ENCODE measurements at places on chromosomes 2 and 18. TPM values are rescaled to one million over a fixed set of nuclear protein-coding genes. Genes with fewer than 3 reads are reported as not detected.

DNA sequence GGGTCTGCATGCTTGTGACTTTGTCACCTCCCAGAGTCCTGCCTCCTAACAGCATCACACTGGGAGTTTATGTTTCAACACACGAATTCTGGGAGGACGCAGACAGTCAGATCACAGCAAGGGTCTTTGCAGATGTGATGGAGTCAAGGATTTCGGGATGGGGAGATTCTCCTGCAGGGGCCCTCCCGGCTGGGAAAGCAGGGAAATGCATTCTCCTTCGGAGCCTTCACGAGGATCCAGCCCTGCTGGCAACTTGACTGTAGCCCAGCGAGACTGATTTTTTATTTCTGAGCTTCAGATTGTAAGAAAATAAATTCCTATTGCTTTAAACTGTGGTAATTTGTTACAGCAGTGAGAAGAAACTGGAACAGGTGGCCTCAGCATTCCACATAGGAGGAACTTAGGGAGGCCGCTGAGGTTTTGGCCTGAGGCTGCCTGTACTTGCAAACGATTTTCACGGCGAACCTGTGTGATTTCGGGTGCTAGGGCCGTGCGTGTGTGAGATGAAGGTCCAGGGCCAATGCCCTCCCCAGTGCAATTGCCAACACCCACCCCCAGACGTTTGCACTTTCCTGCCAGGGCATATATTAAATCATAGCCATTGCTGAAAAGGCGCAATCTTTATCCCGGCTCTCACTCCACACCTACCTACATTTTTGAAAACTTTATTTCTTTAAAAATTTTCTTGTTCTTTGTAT, 79.8 kb downstream of the ASB1 start:
- no peak for DNase-seq

DNA sequence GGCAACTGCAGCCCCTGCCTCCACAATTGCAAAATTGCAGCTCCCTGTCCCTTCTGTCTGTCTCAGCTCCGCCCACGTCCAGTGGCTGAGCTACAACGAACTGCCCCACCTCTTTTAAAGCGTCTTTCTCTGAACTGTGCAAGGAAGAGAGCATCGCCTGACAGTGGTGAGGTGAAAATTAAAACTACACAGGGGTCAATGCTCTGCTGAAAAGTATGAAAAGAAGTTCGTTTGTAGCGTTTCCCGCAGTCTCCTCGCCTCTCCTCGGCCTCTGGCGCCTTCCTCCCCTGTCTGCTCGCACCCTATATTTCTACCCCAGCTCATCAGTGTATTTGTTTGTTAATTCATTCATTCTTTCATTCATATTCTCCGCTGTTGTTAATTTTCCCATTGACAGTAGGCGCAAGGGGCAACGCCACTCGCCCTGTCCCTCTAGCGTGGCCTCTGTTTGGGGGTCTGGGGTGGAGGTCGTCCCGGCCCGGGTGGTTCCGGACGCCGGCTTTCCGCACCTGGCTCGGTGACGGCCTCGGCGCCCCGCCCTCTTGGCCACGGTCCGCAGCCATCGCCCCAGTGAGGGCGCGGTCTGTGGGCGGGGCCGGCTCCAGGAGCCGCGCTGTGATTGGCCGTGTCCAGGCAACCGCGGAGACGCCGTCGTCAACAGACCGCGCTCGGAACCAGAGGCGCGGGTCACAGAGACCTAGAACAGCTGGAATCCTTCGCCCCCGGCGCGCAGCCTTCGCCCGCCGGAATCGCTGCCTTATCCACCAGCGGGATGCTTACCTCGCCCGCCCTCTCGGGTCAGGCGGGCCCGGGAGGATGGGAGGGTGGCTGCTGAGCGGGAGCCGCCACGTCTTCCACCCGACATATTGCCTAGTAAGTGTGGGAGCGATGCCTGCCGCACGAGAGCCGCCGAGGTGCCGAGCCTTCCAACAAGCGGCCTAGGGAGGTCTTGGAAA, at the start of gene VWA3B:
Gene VWA3B, plus strand, starts transcription at position 677 of the 956 bp plus-strand sequence. CDS start 5,926 bp downstream, outside the sequence.
- no peak for DNase-seq

GRCh38 chr2:233814056-233814835, 36.1 kb downstream of the MROH2A start:
- DNase-seq = no peak

DNA sequence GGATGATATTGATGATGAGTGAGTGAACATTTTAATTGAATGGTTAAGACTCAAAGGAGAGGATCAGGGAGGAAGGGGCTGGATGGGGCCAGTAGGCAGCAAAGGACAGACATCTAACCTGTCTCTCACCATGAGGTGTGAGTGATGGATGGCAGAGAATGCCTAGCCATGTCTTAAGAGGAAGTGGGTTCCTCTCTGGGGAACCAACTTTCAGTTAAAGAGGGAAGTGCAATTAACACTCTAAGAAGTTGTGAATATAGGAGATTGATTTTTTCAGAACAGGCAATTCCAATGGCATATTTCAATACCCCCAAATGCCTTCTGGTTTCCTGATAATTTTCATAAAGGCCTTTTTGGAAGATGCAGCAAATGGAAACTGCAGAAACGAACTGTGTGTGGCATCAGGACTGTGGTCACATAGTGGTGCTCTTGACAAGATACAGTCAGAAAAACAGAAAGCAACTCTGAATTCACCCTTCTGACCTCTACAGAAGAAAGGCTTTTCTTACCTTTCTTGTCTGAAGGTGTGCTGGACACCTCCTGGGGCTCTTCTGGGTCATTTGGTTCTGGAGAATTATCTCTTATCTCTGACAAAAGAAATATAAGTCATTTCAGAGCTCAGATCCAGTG, 10.2 kb downstream of the SP110 start:
- DNase-seq = no peak

DNA sequence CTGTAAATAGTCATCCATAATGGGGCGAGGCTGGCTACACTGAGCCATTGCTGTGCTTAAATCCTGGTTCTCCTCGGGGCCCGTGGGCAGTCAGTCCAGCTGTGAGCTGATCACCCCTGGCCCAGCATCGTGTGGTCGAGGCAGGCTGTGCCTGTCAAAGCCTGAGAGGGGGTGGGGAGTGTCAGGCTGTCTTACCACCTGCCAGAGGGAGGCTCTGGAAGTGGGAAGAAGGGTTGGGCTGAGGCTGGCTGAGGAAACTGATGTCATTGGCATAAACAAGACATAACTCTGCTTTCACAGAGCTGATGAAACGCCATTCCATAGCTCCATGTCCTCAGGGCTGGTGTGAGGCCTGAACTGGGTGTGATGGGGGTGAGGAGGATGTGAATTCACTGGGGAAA, 49.7 kb downstream of the KLHL29 start:
- DNase-seq = no peak

DNA sequence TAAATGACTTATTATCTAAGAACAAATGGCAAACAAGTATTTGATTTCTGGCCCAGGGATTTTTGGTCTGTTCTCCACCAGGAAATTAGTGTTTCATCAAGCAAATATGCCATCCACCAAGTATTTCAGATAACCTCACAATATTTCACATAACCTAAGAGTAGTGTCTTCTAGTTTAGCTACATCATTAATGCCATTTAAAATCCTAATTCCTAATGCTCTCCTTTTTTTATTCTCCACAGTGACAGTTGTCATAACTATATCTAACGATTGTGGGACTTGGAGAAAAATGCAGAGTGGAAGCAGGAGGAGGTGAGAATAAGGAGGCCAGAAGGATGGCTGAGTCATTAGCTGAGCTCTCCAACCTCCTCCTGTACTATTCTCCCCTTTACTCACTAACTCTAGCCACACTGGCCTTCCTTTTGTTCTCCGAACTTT, 58.5 kb upstream of the CTLA4 start:
- peak; percentile 47 for DNase-seq

DNA sequence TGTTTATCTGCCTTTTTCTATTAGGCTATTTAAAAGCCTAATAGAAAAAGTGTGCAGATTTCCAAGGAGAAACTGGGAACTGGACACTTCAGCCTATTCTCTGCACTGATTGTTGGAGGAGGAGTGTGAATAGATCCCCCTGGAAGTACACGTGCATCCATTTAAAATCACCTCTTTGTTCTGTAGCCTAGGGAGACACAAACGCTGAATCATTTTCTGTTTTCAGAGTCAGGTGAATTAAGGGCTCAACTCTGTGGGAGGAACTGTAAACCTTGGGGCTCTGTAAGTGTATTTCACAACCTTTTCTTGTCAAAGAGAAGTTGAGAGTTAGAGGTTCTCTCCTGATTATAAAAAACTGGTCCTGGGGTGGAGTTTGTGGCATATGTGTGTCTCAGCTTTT, 159.7 kb downstream of the SPAG16 start:
- no peak for DNase-seq

GRCh38 chr2:237923481-237924163, 43.2 kb upstream of the UBE2F start:
- peak; percentile 22 for DNase-seq

DNA sequence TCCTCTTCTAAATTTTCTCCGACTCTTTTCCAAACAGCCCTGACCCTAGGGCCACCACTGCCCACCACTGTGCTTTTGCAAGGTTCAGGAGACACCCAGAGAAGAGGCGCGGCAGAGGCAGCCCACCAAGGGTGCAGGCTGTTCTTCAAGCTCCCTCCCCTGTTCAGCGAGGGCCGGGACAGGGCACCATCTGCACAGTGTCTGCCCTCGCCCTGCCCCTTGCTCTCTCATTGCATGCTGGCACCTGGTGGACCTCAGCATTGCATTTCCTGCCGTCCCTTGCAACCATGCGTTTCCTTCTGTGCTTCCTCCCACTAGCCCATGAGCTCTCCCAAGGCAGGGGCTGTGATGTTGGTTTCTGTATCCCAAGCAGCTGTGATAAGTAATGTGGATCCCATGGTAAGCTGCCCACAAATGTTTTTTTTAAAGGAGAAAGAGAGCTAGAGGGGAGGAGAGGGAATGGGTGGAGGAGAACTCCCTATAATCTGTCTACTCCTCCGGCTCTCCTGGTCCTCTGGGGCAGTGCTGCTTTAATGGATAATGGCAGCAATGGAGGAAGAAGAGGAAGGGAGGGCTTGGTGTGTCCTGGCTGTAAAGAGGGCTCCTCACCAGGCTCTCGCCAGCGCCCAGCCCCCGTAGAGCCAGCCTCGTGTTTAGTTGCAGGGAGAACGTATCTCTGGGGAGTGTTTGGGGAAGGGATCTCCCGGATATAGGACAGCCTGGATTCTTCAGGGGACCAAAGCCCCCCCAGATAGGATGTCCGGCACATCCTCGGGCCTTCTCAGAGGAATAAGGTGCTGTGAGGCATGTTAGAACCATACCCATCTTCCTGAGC, 15.6 kb upstream of the YWHAQ start:
- DNase-seq = no peak

- DNase-seq = no peak
Observed at GRCh38 chr2:120293096-120294007, 40.7 kb downstream of the RALB start.

DNA sequence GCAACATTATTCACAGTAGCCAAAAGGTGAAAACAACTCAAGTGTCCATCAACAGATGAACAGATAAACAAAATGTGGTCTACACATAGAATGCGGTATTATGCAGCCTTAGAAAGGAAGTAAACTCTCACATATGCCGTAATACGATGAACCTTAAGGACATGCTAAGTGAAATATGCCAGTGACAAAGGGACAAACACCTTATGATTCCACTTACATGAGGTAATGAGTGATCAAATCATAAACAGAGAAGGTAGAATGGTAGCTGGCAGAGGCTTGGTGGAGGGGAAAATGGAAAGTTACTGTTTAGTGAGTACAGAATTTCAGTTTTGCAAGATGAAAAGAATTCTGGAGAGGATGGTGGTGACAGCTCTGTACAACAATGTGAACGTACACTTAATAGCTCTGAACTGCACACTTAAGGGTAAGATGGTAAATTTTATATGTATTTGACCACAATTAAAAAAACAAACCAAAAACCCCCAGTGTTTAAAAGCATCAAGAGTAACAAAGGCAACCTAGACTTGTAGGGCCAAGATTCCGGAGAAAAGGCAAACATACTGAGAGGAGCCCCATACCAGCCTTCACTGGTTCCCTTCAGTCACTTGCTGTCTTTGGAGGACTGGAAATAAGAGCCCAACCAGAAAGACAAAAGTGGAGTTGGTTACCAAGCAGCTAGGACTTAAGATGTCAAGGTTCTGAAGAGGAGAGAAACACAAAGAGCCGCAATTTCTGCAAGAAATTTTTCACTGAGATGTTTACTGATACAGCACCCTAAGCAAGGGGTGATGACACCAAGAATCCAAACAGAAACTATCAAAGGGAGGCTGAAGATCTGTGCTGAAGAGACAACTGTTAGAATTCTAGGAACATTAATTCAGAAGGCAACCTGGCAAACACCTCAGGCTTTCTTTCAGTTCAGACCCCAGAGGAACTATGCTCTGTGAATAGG, 61.3 kb downstream of the CUL3 start:
- DNase-seq = no peak

DNA sequence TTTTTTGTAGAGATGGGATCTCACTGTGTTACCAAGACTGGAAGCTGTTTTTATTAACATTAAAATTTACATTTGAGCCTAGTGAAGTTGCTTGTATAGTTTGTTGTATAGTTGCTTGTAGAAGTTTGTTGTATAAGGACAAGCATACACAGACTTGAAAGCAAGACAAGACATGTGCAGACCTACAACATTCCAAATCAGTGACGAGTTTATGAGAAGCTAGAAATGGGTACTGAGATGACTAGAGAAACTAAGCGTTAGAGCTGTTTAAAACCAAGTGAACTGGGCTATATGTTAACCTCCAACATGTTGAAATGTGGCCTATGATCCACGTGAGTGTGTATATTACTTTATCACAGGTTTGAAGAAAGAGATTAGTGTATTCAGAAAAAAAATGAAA, 39.1 kb downstream of the ABCB11 start:
- no peak for DNase-seq

- no peak for DNase-seq
Observed at GRCh38 chr2:118833716-118834439, 13.6 kb downstream of the EN1 start.

DNA sequence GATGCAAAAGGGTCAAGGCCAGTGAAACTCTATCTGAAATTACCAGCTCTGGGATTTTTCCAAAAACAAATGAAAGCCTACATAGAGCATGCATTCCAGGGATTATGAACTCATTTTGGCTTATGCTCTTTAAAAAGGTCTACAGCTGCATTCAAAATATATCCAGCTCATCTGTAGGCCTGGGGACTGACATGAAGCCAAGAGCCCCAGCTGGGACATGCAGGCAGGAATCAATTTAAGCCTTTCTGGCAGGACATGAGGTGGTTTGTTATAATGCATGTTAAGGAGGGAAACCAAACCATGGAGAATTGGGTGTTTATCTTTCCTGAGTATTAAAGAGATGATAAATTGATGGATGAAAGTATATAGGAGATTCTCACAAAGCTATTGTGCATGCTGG, 164.5 kb downstream of the RBM43 start:
- no peak for DNase-seq

The NPHP1 gene
- total RNA-seq = 5.5 TPM

The SLC4A3 gene
- 13.4 TPM for total RNA-seq

The FAM110C gene
- not detected for total RNA-seq

The FAM237A gene
- not detected for total RNA-seq

The GLS gene
- 194 TPM for total RNA-seq

The ARHGEF4 gene
- total RNA-seq = 1.3 TPM

The UGT1A8 gene
- total RNA-seq = not detected

The GNAL gene
- not detected for total RNA-seq

The CMPK2 gene
- total RNA-seq = not detected

The CDK15 gene
- 22.8 TPM for total RNA-seq

The AMER3 gene
- total RNA-seq = not detected

The PDE11A gene
- 0.97 TPM for total RNA-seq
